Left renal cortex interstitium (tissue), 4 donors: ENCODE measurements at places on chromosomes 7 and 10.

GRCh38 chr10:659688-660141 lies 29.8 kb downstream of the DIP2C start:
- no peak for DNase-seq

- DNase-seq: no peak
Observed at GRCh38 chr7:109898-110556, 82.3 kb upstream of the FAM20C start.

GRCh38 chr7:116977172-116977571 lies 23.9 kb downstream of the ST7 start:
- no peak for DNase-seq

DNA sequence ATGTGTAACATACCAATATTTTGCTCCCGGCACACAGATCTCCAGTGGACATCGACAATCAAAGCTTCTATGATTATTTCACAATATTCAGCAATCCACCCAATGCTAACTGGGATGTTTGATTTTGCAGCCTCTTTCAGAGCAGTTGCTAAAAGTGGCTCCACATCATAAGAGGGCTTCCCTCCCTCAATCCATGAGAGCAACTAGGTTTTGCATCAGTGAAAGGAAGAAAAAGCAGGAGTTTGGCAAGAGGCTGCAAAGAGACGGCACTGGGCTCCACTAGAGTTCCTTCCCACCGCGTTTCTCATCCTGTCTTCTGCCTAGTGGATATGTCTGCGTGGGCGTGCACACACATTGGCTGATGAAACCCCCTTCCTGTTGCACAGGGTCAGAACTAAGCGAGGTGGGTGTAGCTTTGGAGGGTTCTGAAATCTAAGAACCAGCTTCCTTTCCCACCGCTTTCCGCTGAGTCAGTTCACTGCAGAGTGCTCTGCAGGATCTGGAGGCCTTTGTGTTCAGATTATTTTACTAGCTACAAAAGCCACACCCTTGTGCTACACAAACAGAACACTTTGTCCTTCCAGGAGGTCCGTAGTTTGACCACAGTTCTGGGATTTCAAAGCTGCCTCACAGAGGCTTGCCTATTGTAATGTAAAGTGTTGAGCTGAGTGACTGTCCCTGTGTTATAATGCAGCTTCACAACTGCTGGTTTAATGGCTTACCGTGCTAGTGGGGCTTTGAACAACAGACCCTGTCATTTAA lies 28.1 kb downstream of the ARL4A start:
- peak; percentile 25 for DNase-seq

DNA sequence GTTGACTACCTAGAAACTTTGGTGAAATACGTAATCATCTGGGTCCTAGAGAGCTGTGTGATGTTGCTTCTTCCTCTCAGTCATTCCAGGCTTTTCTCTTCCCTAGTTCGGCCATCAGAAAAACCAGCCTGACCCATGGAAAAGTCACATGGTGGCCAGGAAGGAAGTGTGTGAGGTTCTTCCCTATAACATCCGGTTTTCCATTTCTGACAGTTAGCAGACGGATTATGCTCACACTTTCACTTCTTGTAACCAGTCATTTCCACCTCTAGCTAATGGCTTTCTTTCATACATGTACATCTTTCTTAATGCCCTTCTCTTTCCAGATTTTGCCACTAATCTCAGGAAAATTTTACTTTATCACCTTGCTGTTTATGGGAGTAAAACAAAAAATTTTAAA lies 110.0 kb upstream of the GLCCI1 start:
- no peak for DNase-seq

DNA sequence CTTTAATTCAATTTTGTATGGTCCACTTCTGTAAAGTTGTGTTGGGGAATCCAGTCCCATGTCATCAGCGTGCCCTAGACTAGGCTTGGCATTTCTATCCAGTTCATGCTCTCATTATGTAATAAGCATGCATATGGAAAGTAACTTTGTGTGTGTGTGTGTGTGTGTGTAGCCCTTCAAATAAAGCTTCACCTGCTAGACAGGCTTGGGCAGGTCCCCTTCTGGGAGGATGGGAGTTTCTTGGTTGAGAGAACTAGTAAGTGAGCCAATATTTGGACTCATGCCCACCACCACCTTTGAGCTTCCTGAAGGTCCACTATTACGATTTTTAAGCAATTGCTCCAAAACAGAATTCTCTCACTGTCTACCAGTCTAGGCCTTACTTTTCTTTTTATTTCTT lies 6.9 kb downstream of the BZW2 start:
- DNase-seq: no peak

DNA sequence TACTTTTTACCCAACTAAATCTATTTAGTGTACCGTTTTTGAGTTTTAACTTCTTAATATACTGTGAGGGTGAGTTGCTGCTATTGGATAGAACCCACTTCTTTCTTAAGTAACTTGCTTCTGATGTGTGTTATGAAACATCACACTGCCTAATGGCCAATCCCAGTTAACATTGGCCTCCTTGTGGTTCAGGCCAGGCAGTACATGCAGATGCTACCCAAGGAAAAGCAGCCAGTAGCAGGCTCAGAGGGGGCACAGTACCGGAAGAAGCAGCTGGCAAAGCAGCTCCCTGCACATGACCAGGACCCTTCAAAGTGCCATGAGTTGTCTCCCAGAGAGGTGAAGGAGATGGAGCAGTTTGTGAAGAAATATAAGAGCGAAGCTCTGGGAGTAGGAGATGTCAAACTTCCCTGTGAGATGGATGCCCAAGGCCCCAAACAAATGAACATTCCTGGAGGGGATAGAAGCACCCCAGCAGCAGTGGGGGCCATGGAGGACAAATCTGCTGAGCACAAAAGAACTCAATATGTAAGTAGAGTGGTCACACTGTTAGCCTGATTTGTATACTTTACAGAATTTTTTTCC lies 39.7 kb downstream of the TES start:
- no peak for DNase-seq

DNA sequence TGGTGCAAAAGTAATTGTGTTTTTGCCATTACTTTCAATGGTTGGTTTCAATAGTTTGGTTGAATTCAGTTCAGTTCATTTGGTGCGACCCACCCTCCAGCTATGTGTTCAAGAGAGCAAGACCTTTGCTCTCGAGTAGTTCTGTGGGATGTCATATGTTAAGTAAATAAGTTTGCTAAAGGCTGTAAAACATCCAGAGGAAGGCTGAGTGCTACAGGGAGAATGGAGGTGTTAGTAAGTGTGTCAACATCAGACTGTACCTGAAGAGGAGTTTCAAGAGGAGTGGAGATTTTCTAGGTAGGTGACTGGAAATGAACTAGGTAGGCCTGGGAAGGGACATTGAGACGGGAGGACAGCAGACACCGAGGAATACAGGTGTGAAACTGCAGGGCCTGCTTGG lies 147.7 kb downstream of the SH2D4B start:
- DNase-seq: no peak

- DNase-seq: no peak
Observed at GRCh38 chr7:36895192-36895591, 170.9 kb upstream of the AOAH start.

- no peak for DNase-seq
Observed at GRCh38 chr10:127523476-127523875, 25.6 kb upstream of the NPS start.

DNA sequence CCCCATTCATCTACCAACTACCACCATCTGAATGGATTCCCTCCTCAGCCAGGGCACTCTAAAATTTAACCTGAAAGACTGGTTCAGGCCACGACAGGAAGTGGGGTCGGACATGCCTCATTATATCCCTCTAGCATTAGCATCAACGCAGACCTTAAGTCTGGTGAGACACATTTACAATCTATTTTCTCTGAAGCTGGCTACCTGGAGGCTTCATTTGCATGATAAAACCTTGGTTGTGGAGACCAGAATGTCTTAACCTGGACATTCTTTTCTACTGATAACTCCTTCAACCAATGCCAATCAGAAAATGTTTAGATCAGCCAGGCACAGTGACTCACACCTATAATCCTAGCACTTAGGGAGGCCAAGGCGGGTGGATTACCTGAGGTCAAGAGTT lies 42.3 kb downstream of the SVOPL start:
- no peak for DNase-seq

- no peak for DNase-seq
Observed at GRCh38 chr10:108598320-108598695, 1325.0 kb downstream of the XPNPEP1 start.

DNA sequence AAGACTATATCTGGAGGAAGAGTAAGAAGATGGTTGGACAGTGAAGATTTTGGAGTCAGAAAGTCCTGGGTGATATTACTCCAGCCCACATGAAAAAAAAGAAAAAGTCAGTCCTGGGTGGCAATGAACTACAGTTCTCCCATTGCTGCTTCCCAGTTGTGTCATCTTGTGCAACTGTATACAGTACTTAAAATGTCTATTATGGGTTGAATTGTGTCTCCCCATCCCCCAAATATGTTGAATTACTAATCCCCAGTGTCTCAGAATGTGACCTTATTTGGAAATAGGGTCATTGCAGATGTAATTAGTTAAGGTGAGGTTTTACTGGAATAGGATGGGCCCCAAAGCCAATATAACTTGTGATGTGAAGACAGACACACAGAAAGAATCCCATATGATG lies 15.6 kb downstream of the SEC23IP start:
- DNase-seq: no peak

DNA sequence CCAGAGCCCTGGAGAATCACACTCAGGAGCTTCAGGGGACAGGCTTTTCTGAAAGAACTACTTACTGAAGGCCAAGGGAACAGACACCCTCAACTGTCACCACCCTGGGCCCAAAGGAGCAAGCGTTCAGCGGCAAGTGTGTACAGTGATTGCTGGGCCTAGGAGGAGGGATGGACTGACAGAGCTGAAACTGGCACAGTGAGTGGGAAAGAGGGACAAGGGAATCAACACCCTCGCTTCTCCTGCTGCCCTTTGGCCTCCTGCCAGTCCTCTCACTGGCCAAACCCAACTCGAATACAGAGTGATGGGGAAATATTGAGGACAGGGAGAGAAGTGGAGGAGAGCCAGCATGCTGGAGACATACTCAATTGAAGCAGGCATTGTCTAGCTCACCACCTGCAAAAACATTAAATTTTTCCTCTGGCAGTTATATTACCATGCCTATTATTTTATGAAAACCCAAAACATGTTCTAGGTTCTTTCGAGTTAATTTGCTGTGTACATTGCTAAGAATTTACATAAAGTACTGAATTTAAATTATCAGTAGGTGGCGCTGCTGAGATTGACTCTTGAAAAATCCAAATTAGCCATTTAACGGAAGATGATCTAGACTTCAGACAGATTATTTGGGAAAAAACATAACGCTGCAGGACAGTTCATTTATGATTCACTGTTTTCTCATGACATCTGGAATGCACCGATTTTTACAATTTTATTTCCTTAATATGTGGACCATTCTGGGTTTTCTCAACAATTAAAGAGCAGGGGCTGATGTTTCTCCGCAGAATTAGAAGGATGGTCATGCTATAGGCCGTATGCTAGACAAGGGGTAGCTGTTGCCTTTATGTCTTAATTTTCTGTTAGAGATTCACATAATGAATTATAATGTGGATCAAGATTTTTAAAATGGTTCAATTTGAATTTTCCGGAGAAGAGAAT lies 14.7 kb upstream of the TMEM236 start:
- DNase-seq: no peak

GRCh38 chr10:47139121-47139520 lies 160.9 kb upstream of the GDF10 start:
- no peak for DNase-seq

- DNase-seq: no peak
Observed at GRCh38 chr10:88114368-88114767, 250.9 kb downstream of the PTEN start.

DNA sequence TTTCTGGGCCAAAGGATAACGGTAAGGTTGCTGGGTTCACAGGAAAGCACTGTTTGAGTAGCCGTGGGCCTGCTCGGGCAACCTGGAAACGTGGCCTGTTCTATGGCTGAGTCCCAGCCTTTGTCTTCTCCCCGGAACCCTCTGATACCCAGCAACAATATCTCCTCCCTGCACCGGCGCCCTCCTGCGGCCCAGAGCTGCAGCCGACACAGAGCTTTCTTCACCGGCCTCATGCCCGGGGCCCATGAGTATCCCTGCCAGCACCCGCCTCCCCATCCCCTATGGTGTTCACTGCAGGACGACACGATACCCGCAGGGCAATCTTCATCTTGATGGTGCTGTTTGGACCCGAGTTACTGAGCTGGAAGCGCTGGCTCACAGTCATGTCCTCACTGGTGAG lies 38.6 kb upstream of the NCAPG2 start:
- DNase-seq: no peak

DNA sequence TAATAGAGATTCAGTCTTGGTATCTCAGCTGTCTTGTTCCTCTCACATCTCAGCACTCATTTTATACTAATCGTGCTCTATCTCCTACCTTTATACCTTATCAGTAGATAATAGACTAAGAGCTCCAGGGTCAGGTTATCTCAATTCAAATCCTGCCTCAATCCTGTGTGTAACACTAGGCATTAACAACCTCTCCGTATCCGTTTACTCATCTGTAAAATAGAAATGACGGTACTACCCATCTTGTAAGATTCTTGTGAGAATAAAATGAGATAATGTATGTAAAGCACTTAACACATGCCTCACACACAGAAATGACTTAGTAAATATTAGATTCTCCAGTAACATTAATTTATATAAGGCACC lies 622 bp upstream of the P4HA1 start:
- DNase-seq: no peak

GRCh38 chr7:99112097-99112496 lies 31.8 kb downstream of the SMURF1 start:
- no peak for DNase-seq

DNA sequence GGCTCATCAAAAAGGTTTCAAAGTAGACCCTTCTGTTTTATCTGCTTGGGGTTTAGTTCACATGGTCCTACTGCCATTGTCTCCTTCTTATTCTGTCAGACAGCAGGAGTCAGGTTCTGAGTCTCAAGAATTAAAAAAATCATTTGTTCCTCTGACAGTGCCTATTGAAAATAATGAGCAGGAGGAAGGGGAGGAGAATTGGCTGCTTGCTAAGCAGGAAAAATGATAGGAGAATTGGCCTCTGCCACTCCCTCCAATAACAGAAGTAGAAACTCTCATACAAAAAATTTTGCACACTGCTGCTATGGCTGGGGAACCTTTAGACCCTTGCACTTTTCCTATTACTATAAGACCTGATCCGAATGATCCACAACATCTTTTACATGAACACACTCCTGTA lies 35.7 kb downstream of the OR13A1 start:
- no peak for DNase-seq
